ENCODE measurements at places on chromosomes 4 and X. TPM values are rescaled to one million over a fixed set of nuclear protein-coding genes. Genes with fewer than 3 reads are reported as not detected.

Gene CTAG1B
- not detected for total RNA-seq

Gene CFAP299
- 0.96 TPM for total RNA-seq

Gene PPP1R3F
- total RNA-seq: 3.9 TPM

Gene ITIH6
- 0.48 TPM for total RNA-seq

Gene ADAM29
- 6.3 TPM for total RNA-seq

Gene SRPK3
- not detected for total RNA-seq

Gene CD38
- total RNA-seq: 9.6 TPM

Gene SLC26A1
- not detected for total RNA-seq

Gene SORCS2
- total RNA-seq: 9.6 TPM
